Glutamatergic neuron (in vitro differentiated cells): ENCODE measurements at places on chromosomes 12 and 14.
A peak's percentile ranks its signal among the peaks of the same experiment; 100 is the strongest.

- peak; percentile 51 for DNase-seq
Observed at GRCh38 chr14:59869381-59870255, 958 bp downstream of the RTN1 start.

DNA sequence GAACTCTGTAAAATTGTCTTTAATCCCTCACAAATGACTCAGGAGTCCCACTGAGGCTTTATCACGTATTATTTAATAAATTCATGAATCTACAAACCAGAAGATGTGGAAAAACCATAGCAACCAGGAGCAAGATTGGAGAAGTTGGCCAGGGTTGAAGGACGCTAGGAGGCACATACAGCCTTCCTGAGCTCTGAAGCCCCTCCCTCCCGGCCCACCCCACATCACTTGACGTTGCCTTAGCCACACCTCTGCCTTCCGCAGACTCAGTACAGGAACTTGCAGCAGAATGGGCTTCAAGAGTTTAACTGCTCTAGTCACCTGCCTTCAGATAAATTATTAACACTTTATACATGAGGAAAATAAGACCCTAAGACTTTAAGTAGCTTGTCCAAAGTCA, 33.9 kb downstream of the SLC35F4 start:
- DNase-seq = no peak

DNA sequence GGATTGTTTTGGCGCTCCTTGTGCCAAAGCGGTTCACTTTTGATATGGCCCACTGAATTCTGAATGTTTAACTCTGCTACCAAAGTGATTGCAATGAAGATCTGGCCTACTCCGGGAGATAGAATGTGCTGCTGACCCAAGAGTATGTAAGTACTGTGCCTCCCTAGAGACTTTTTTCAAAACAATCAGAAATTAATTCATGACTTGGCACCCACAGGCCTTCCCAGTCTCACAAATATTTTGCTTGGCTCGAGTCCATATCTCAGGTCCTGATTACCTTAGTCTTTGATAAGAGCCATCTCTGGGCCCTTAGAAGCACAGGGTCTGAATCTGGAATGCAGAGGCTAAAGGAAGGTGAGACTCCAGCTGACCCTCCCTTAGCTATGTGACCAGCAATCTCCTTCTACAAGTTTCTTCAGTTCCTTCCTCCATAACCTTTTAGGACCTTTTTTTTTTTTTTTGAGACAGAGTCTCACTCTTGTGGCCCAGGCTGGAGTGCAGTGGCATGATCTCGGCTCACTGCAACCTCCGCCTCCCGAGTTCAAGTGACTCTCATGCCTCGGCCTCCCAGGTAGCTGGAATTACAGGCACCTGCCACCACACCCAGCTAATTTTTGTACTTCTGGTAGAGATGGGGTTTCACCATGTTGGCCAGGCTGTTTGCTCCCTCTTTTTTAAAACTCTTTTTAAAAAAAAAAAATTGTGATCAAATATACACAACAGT, 49.5 kb upstream of the METAP2 start:
- DNase-seq = no peak

- no peak for DNase-seq
Observed at GRCh38 chr12:16163901-16164300, 113.6 kb downstream of the SLC15A5 start.

DNA sequence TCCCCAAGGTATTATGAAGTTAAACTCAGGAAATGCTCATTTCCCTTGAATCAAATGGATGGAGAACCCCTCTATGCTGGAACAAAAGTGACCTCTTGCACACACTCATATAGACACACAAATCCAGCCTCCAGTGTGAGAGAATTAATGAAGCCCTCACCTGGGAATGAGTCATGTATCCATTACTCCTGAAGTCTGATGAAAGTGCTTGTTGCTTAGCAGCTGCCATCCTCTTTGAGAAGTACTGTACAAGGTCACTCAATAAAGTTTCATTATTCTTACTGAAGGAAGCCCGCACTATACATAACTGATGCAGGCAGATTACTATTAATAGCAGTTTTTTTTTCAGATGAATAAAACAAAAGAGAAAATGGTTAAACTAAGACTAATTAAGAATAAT, 102.3 kb downstream of the RERG start:
- no peak for DNase-seq

- DNase-seq = no peak
Observed at GRCh38 chr12:42673535-42673934, 84.0 kb upstream of the PRICKLE1 start.
